Myocyte (in vitro differentiated cells): ENCODE measurements at places on chromosomes 12 and 14. TPM values are rescaled to one million over a fixed set of nuclear protein-coding genes. Genes with fewer than 3 reads are reported as not detected.

WDR20 gene
- 20.0 and 24.3 TPM in 2 replicates for total RNA-seq

GALNT6 gene
- total RNA-seq = 0.05 TPM in 1 of 2 replicates, not detected in the other

DNAI7 gene
- 0.19 TPM in 1 of 2 replicates, not detected in the other for total RNA-seq

HOXC9 gene
- 9.6 and 11.7 TPM in 2 replicates for total RNA-seq

GRCh38 chr12:13124656-13125505, 21.4 kb upstream of the GSG1 start:
- DNase-seq = no peak

- DNase-seq = no peak
Observed at GRCh38 chr12:50841716-50842531, 802 bp upstream of the TMPRSS12 start.

- DNase-seq = no peak
Observed at GRCh38 chr14:103029936-103030335, 27.4 kb downstream of the CDC42BPB start.

- no peak for DNase-seq
Observed at GRCh38 chr12:124703856-124704255, 136.4 kb upstream of the NCOR2 start.

DNA sequence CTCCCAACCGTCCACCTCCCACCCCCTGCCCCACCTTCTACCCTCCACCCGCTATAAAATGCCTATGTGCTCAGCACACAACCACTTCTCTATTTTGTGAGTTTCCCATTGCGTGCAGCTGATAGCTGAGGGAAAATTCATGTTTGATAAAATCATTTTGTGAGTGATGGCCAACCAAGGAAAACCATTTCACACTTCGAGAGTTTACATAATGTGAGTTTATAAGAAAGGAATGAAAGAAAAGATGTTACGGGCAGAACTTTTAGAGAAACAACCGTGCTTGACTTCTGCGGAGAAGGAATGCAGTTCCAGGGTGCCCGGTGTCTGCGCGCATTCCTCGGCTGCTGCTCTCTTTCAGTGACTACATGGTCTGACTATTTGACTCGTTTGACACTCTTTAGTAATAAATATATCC, 140.9 kb downstream of the EFCAB11 start:
- DNase-seq = peak; percentile 64

GRCh38 chr14:100571837-100572236, 15.4 kb downstream of the BEGAIN start:
- no peak for DNase-seq
